ENCODE measurements at places on chromosomes 16 and 17.

DNA sequence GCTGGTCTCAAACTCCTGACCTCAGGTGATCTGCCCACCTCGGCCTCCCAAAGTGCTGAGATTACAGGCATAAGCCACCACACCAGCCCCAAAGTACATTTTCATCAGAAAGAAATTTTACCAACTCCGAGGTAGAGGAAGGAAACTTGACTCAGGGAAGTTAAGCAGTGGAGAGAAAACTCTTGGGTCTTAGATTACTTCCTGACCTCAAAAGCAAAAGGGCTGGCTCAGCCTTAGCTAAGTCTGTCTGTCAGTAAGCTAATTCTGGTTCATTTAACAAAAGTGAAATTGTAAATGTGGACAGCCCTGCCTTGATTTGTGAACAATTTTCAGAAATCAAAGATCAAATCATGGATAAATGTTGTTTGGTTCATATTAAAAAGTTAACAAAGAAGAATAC, 30.6 kb downstream of the MAP2K6 start:
- no peak for DNase-seq

GRCh38 chr17:64689106-64689505, 27.0 kb upstream of the SMURF2 start:
- DNase-seq, result no peak

DNA sequence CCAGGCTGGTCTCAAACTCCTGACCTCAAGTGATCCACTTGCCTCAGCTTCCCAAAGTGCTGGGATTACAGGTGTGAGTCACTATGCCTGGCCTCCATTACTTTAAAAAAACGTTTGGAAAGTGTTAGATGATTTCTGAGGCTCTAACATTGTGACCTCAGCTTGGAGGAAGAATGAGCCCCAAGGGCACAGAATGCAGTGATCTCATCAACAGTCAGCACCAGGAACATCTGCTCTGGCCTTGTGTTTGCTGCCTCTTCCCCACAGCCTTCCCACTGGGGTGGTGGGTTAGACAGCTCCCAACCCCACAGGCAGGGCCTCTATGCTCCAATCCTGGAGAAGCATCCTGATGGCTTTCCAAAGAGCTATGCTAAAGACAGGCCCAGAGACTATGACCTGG, 37.7 kb upstream of the SREBF1 start:
- DNase-seq, result no peak

- no peak for DNase-seq
These were observed 183.7 kb downstream of the FOXL1 start for GRCh38 chr16:86762095-86762494.
